ENCODE measurements at places on chromosomes 4 and X.

GRCh38 chr4:31190671-31191070 lies 470.5 kb downstream of the PCDH7 start:
- DNase-seq = no peak

DNA sequence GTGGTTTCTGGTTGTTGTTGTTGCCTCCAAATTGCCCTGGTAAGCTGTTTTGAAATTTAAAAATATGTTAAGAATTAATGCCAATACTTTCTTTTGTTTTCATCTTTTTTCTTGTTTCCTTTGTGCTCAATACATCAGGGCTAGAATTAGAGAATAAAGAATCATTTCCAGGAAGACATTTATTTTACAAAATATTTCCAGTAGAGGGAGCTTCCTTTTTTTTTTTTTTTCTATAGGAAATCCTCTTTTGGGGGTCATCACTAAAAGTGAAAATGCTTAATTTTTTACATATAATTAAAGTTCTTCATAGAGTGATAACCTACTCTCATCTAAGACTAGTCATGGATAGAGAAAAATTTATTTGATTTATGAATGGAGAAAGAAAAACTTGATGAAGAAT lies 2.4 kb downstream of the GLRA3 start:
- no peak for DNase-seq

DNA sequence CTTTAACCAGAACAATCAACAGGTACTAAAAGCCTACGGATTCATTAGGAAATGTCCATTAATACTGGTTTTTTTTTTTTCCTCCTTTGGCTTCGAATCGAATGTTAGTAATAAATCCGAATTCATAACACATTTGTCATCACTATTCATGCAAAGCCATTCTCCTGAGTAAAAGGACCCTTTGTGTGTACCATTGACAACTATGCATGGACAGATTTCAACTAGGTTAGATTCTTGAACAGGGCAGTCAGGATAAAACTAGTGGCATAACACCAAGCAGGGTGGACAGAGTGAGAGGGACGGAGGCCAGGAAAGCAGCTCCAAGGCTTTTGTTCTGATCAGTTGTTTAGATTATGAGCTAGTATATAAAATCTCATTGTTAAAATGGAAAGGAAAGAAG lies 1722.0 kb upstream of the TENM3 start:
- DNase-seq = no peak

GRCh38 chr4:180634306-180634705 lies 1608.9 kb upstream of the TENM3 start:
- DNase-seq = no peak

DNA sequence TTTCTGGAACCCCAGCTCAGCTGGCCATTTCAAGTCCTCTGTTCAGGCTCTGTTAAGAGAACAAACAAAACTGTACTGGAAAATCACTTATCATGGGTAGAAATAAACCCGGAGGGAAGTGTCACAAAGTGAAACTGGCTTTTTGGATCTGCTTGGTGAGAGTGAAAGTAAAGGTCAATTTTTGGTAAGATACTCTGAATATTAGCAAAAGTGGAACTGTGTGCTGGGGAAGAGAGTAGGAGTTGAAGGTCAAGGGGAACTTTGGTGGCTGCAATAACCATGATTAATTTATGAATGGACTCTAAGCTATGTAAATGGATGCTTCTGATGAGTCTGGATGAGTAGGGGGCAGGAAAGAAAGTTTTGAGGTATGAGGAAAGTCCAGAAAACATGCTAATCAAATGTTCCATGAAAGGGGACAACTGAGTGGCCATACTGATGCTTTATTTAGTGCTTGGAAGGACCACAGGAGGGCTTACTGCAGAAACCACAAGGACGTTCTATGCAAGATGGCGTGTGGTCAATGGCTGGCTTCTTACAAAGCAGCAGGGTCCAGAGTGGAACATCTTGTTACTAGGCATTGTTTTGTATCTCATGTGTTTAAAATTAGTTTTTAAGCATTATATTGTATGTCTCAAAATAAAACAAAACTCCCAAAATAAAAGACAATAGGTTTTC lies 36.8 kb upstream of the TNIP3 start:
- DNase-seq = no peak

- no peak for DNase-seq
Measured at GRCh38 chr4:52241916-52242315, 190.8 kb downstream of the SPATA18 start.
